Stomach (tissue), 19 donors: ENCODE measurements at places on chromosomes 2 and 18.

- peaks cover 5% of the 10 kb centered on the region for H3K4me1 ChIP-seq
- H3K27ac ChIP-seq: no peak overlapping the region
- H3K36me3 ChIP-seq: peaks cover 99% of the 10 kb centered on the region
- H3K4me3 ChIP-seq: no peak overlapping the region
- no peak for DNase-seq
Observed at GRCh38 chr18:63402246-63403162, 19.8 kb downstream of the VPS4B start.

GRCh38 chr18:59907660-59908059, 7.9 kb downstream of the PMAIP1 start:
- H3K27ac ChIP-seq: no peak overlapping the region
- H3K27me3 ChIP-seq: peaks cover 3% of the 10 kb centered on the region
- DNase-seq: no peak
- no peaks in the 10 kb centered on the region for H3K36me3 ChIP-seq
- H3K4me1 ChIP-seq: peaks cover 4% of the 10 kb centered on the region

- no peak for DNase-seq
- H3K4me1 ChIP-seq: no peaks in the 10 kb centered on the region
- H3K4me3 ChIP-seq: no peak overlapping the region
- H3K27ac ChIP-seq: no peak overlapping the region
Observed at GRCh38 chr2:122007577-122007976, 252.1 kb downstream of the TSN start.

DNA sequence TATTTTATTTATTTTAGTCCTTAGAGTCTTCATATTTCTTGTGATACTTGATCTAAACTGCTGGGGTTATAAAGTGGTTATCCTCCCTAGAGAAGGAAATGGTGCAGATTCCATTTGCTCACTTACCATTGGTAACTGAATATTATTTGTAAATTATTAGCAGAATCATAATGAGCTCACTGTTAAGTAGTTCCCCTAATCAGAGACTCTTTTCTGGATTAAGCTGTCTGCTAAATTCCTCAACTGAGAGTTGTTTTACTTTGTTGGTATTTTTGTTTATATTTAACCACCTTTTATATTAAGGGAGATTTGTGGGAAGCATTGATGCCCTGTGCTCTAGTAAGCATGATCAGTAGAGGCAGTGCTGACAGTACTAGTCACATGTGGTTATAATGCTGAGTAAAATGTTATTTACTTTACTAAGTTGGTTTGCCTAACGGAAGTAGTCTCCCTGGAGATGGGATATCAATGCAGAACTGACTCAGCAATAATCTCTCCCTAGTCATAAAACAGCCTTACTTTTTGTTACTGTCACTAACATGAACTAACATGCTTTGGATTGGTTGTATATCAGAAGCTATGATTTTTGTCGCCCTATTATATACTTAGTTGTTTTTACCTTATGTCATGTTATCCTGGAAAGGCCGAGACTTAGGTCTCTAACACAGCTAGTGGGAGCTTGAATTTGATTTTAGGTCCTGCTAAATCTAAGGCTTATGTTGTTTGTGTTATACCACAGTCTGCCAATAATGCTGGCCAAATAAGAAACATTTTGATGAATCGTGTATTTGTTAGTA, 166.7 kb downstream of the MCFD2 start:
- peaks cover 41% of the 10 kb centered on the region for H3K4me1 ChIP-seq
- H3K4me3 ChIP-seq: no peak overlapping the region
- no peaks in the 10 kb centered on the region for H3K27me3 ChIP-seq
- peak overlapping the region; percentile 33 for H3K27ac ChIP-seq
- peak; percentile 66 for DNase-seq
- H3K36me3 ChIP-seq: no peaks in the 10 kb centered on the region

DNA sequence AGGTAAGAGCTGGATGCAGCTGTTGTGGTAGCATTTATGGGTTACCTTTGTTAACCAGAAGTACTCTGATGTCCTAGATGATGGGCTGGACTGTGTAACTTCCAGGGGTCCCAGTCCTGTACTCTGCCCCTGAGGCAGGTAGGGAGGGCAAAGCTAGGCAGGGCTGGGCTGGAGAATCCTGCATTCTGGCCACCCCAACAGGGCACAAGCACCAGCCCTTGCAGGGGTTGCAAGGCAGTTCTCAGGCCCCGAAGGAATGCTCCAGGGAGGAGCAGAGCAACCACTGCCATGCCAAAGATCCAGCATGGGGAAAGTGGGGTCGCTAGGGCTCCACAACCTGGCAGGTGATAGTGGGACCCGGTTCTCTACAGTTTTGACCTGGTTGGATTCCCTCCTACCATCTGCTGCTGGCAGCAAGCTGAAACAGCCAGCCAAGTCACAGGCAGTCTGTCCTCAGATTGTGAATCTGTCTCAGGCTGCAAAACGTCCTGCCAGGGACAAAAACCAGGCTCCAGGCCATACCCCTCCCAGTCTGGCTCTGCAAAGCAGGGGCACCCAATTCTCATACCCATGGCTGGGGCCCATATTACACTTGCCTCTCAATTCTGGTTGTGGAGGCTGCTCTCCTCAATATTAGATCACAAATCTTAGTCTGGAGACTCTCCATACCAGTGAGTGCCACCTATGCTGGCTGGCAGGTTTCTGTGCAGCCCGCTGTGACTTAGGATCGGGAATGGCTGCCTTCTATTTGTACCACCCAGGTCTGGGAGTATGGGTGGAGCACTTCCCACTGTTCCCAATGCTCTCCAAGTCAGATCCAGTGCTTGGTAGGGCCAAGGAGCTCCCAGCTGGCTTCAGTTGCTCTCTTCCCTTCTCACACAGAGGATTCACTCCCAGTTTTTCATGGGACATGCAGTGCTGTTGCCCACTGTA, 61.1 kb downstream of the SMCHD1 start:
- H3K4me1 ChIP-seq: no peaks in the 10 kb centered on the region
- H3K36me3 ChIP-seq: peaks cover 87% of the 10 kb centered on the region
- no peak overlapping the region for H3K27ac ChIP-seq
- DNase-seq: no peak
- no peaks in the 10 kb centered on the region for H3K27me3 ChIP-seq

DNA sequence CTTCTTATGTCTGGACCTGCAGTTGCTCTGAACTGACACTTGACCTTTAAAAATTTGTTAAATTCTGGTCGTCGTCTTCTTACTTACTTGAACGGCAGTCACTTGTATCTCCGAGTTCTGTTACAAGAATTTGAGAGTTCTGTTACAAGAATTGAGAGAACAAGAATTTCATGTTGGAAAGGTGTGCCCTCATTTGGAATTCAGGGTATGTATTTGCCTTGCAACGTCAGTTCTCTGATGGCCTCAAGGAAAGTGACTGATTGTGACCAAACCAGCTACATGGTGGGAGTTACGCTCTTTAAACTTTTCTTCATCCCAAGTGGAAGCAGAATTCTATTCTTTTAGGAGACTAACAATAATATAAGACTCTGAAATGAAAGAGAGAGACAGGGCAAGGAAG, 320.0 kb upstream of the TRIB2 start:
- H3K4me3 ChIP-seq: no peak overlapping the region
- no peak for DNase-seq
- H3K27me3 ChIP-seq: no peaks in the 10 kb centered on the region
- H3K36me3 ChIP-seq: no peaks in the 10 kb centered on the region
- no peaks in the 10 kb centered on the region for H3K4me1 ChIP-seq

- no peaks in the 10 kb centered on the region for H3K27me3 ChIP-seq
- no peak for DNase-seq
- H3K36me3 ChIP-seq: peaks cover 38% of the 10 kb centered on the region
- H3K4me1 ChIP-seq: no peaks in the 10 kb centered on the region
- H3K27ac ChIP-seq: no peak overlapping the region
Observed at GRCh38 chr2:127743477-127744026, 42.3 kb downstream of the SFT2D3 start.

- DNase-seq: no peak
- H3K4me3 ChIP-seq: no peak overlapping the region
Observed at GRCh38 chr2:173235947-173236803, 118.5 kb upstream of the CDCA7 start.

DNA sequence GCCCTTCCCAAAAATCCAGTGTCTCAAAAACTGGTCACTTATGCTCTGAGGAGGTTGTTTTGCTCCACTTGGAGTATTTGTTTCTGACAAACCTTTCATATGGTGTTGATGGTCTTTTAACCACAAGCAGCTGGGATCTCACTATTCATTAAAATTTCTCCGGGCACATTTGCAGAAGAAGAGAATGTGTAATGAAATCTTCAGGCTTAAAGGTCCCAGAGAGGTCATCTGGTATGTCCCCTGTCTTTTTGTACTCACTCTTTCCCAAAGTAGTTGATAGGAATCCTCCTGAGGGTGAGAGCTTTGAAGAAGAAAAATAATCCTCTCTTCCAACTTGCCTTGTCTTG, 430.8 kb downstream of the SETBP1 start:
- H3K27me3 ChIP-seq: no peaks in the 10 kb centered on the region
- no peak for DNase-seq
- no peak overlapping the region for H3K27ac ChIP-seq

DNA sequence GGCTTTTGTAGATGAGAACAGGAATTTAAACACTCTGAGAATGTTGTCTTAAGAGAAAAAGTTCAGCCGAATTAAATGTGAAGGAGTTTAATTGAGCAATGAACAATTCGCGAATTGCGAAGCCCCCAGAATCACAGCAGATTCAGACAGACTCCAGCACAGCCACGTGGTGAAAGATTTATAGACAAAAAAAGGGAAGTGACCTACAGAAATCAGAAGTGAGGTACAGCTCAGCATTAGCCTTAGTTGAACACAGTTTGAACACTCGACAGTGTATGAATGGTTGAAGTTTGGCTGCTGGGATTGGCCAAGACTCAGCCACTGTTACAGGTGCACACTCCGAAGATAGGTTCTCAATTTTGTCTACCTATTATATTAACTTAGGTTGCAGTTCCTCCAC, 264.0 kb upstream of the CHST9 start:
- H3K4me3 ChIP-seq: no peak overlapping the region
- H3K27ac ChIP-seq: no peak overlapping the region
- H3K27me3 ChIP-seq: no peaks in the 10 kb centered on the region
- no peaks in the 10 kb centered on the region for H3K36me3 ChIP-seq
- no peak for DNase-seq

- H3K27me3 ChIP-seq: no peaks in the 10 kb centered on the region
- H3K36me3 ChIP-seq: no peaks in the 10 kb centered on the region
- H3K27ac ChIP-seq: no peak overlapping the region
- no peak for DNase-seq
- no peak overlapping the region for H3K4me3 ChIP-seq
Observed at GRCh38 chr18:5604778-5605177, 61.0 kb upstream of the EPB41L3 start.

- H3K27me3 ChIP-seq: no peaks in the 10 kb centered on the region
- H3K4me1 ChIP-seq: peaks cover 5% of the 10 kb centered on the region
- H3K27ac ChIP-seq: no peak overlapping the region
- no peaks in the 10 kb centered on the region for H3K36me3 ChIP-seq
Observed at GRCh38 chr2:29744976-29745375, 176.4 kb downstream of the ALK start.

DNA sequence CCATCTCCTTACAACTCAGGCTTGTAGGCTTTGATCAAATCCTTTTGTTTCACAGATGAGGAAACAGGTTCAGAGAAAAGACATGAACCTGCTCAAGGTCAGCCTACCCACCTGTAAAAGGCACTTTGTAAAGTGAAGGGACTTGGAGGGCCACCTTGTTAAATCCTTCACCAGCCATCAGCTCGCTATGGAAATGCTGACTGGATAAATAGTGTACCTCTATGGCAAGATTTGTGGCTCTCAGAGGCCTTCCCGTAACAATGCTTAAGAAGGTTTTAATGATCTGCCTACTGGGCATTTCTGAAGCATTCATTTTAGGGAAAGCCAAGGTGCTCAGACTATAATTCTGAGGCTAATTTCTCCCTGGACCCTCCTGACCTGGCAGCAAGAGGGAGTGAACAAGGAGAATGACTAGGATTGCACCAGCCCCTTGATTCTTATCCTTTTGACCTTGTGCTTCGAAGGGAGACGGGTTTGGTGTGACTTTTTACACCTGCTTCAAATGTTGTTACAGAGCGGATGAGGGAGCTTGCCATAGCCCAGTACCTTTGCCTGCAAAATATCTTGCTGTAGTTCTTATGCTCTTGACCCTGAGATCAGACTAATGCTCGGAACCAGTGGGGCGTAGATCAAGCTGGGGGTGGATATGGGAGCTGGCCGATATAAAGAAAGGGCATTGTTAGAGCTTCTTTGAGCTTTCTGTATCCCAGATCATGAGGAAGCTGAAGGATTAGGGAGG, 90.9 kb upstream of the CXCR4 start:
- H3K4me3 ChIP-seq: no peak overlapping the region
- no peaks in the 10 kb centered on the region for H3K27me3 ChIP-seq
- no peak for DNase-seq
- no peak overlapping the region for H3K27ac ChIP-seq
- no peaks in the 10 kb centered on the region for H3K36me3 ChIP-seq
